ENCODE measurements at places on chromosomes 12 and 14.

GRCh38 chr14:20578784-20579502 is 8.9 kb downstream of the RNASE11 start:
- no peak for DNase-seq

DNA sequence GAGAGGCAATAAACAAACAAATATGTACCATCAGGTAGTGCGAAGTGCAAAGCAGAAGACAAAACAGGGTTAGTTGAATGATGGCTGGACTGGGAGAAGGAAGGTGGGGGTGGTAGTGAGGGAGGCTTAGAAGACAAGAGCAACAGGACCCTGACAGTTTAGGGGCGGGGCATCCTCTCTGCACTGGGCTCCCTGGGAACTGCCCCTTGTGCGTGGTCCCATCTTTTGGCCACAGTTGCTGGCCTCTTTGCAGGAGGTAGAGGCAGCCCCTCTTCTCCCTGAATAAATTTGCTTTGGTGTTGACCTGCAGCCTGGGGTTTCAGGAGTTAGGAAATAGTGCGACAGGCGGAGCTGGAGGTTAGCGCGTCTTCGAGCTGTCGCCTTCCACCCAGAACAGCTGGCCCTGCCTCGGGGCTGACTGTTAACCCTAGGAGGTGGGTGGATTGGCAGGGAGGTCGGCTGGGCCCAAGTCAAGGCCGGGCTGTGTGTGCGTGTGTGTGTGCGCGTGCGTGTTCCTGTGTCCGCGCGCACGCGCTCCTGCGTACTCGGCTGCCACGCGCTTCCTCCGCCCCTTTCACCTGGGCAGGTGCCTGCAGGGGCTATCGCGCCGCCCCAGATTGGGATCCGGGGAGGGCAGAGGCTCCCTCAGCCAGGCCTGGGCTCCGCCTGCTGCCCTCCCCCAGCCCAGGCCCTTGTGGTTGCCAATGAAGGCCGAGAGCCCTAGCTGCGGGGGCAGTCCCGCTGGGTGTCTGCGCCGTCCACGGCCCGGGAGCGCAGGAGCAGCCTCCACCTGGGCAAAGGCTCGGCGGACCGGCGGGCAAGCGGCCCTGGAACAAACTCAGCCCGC is 180.8 kb downstream of the ADCK1 start:
- DNase-seq, result no peak

GRCh38 chr12:111453071-111453989 is 47.6 kb downstream of the SH2B3 start:
- no peak for DNase-seq

GRCh38 chr12:132089407-132089910 is 54.7 kb downstream of the DDX51 start:
- no peak for DNase-seq

- DNase-seq, result no peak
These were observed at the start of gene CLEC4D for GRCh38 chr12:8513256-8513655. Gene CLEC4D, plus strand, starts transcription at chr12:8513503. Its CDS starts 230 bp downstream, at chr12:8513733.

GRCh38 chr12:30048371-30048770 is 264.6 kb upstream of the TMTC1 start:
- no peak for DNase-seq

- DNase-seq, result no peak
These were observed 15.7 kb upstream of the SLC2A3 start for GRCh38 chr12:7951671-7952070.

All from activated naive CD4-positive, alpha-beta T cell (primary cell).